ENCODE measurements at places on chromosomes 11 and 22.

DNA sequence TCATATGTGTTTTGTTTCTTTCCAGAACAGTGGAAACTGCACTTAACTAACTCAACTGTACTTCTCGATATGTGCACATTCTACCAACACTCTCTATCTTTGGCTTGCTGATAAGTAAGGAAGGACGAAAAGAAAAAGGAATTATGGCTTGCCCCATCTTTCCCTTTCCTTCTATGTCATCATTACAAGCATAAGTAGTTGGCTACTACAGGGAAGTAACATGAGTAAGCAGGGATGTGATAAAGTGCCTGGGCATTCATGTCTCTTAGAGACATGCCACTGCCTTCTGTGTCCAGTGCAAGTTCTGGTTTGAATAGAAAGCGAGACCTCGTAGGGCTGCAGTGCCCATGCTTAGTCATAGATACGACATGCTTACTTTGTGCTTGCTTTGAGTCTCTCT is 342.5 kb downstream of the ETS1 start:
- DNase-seq = no peak

GRCh38 chr11:2700415-2701211 is 819 bp upstream of the KCNQ1OT1 start:
- no peak for DNase-seq

DNA sequence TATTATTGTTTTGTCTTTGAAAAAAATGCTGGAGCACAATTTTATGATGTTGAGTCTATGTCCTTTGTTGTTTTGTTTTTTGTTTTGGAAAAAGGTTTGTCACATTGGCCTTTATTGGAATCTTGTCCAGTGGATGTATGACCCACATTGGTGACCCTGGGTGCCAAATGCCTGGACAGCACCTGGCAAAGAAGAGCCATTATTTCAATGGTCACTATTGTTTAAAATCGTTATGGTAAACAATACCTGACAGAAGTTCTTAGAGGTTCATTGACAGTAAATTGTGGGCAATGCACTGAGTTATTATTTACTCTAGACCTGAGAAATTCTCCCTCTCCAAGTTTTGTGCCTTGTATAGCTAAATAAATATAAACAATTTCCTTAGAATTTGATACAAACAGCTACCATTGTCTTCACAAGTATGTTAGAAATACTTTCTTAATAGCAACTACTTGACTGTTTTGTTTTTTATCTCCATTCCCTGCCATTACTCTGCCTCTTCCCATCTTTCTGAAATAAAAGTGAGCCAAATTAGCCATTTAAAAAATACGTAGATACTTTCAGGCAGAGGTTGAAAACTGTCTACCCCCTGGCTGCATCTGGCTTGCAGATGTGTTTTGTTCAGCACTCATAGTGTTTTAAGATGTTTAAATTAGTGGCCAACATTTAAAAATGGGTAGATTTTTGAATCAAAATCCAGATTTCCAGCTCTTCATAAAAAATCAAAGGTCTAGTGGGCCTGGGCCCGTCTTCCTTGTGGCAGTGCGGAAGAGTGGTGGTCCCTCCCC is 39.9 kb downstream of the BMAL1 start:
- peak; percentile 50 for DNase-seq

- no peak for DNase-seq
These were observed 31.2 kb upstream of the CLNS1A start for GRCh38 chr11:77668760-77669159.

DNA sequence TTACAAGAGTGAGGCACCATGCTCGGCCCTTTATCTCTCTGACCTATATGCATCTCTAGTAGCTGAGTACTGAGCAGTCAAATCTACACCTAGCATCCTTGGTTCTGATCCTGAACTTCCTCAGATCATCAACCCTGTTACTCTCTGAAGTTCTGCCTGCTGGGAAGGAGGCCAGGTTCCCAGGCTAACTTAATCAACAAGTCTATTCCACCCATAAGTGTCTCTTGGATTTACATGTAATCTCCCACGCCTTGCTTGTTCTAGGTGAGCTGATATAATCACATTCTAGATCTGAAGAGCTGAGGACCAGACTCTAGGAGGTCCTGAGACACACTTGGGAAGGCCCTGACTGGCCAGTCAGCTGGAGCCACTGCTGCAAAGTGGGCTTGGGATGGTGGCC is 22.1 kb downstream of the CABP7 start:
- no peak for DNase-seq
